ENCODE measurements at places on chromosomes 6 and 20. TPM values are rescaled to one million over a fixed set of nuclear protein-coding genes. Genes with fewer than 3 reads are reported as not detected.

ZSCAN12 gene
- total RNA-seq = 17.5 TPM

TRAPPC3L gene
- total RNA-seq = not detected

GNAS-AS1 gene
- total RNA-seq = 4.3 TPM

PNLDC1 gene
- not detected for total RNA-seq

POU3F2 gene
- 1.4 TPM for total RNA-seq
